ENCODE measurements at places on chromosomes 3 and 15.
A peak's percentile ranks its signal among the peaks of the same experiment; 100 is the strongest.

- DNase-seq = no peak
Observed at GRCh38 chr3:136120373-136121348, 75.5 kb downstream of the MSL2 start.

GRCh38 chr3:116216761-116217160 is 228.5 kb downstream of the LSAMP start:
- DNase-seq = no peak

DNA sequence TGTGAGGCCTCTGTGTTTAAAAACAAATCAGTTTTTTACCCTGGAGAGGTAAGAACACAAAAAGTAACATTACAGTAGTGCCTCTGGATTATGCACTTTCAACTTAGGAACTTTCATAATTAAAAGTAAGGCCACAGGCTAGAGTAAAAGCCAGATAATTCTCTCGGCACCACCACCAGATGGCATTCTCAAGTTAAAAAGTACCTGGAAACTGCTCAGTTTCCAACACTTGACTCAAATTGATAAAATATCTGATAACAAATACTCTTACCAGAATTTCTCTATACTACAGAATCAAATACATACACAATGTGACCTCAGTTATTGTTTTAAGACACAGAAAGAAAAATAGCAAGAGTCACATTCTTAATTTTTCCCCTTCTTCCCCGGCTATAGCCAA is 19.9 kb downstream of the SPICE1 start:
- DNase-seq = no peak

DNA sequence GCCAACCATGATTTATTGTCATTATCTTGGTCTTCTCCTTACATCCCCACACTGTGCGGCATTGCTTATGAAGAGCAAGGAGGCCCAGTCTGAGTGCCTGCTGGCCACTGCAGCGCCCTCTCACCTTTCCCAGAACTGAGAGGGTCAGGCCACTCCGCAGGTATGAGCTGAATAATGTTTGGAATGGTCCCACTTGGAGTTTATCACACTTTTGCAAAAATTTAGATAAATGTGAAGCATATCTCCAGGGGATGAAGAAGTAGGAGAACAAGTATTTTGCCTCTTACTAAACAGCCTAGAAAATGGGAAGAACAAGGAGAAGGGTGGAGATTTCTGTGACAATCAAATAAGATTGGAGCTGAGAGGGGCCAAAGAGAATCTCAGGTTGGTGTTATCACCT is 74.4 kb upstream of the GSK3B start:
- no peak for DNase-seq

GRCh38 chr3:106089806-106090205 is 221.0 kb upstream of the CBLB start:
- DNase-seq = no peak

- DNase-seq = no peak
Observed at GRCh38 chr3:124635169-124635539, 95.1 kb upstream of the UMPS start.

- no peak for DNase-seq
Observed at GRCh38 chr3:190492129-190492528, 21.8 kb upstream of the IL1RAP start.

- DNase-seq = no peak
Observed at GRCh38 chr3:128424508-128425069, 42.1 kb downstream of the DNAJB8 start.

- no peak for DNase-seq
Observed at GRCh38 chr3:109532257-109533216, 195.2 kb upstream of the DPPA4 start.

GRCh38 chr3:39147711-39148434 is 5.5 kb downstream of the CSRNP1 start:
- DNase-seq = no peak

GRCh38 chr3:5186858-5187155 is 700 bp upstream of the EDEM1 start:
- DNase-seq = no peak

GRCh38 chr3:4493941-4494894 is 1.1 kb downstream of the ITPR1 start:
- DNase-seq = no peak

DNA sequence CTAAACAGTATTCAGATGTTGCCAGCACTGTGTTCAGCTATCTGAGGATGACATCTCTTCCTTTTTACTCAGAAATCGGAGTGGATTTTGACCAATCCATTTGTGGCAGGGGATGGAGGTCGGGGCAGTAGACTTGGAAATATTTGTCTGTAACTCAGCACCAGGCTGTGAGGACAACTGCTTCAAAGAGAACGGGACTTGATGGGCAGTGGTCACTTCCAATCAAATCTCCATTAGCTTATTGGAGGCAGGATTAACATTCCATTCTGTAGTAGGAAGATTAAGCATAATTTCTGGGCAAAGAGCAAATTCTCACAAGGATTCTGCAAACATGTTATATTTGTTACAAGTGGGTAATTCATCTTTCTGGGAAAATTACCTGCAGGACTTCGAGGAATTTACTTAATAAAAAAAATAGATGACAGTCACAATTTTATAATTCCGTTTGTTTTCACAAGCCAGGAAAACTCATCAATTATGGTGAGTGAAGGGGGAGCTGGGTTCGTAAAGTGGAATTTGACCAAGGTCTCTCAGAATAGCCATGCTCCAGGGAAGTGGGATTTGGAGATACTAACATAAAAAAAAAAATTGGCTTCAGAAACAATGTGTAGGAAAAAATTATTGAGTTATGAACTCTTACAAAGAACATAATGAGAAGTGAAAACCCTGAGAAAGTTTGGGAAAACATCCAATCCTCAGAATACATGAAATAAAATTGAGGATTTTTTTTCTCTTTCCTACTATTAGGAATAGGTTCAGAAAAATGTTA is 18.1 kb downstream of the CRABP1 start:
- DNase-seq = no peak

GRCh38 chr3:85432081-85432480 is 473.3 kb downstream of the CADM2 start:
- DNase-seq = no peak

GRCh38 chr3:30503446-30503845 is 103.0 kb upstream of the TGFBR2 start:
- no peak for DNase-seq

DNA sequence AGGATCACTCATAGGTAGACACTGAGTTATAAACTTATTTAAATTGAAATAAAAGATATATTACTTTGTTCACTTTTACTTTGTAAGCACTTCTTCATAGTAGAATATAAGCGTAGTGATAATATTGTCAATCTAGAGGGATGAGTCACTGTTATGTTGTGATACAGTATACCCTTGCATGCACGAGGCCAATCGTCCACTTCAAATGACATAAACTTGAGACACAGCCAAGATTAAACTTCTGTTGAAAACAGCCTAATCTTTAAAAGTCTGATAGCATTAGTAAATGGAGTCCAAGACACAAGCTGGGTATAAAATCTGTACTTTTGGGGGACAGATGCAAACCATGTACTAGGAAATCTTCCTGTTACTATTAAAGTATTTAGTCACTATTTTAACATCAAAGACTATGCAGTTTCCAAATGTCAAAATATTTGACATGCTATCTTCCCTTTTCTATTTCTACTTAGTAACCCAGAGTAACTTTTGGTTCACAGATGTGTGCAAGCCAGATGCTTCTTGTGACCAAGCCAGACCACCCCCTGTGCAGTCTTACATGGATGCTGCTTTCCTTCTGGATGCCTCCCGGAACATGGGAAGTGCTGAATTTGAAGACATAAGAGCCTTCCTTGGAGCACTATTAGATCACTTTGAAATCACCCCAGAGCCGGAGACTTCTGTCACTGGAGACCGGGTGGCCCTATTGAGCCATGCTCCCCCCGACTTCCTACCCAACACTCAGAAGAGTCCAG is 85.3 kb downstream of the PIK3R4 start:
- DNase-seq = no peak

DNA sequence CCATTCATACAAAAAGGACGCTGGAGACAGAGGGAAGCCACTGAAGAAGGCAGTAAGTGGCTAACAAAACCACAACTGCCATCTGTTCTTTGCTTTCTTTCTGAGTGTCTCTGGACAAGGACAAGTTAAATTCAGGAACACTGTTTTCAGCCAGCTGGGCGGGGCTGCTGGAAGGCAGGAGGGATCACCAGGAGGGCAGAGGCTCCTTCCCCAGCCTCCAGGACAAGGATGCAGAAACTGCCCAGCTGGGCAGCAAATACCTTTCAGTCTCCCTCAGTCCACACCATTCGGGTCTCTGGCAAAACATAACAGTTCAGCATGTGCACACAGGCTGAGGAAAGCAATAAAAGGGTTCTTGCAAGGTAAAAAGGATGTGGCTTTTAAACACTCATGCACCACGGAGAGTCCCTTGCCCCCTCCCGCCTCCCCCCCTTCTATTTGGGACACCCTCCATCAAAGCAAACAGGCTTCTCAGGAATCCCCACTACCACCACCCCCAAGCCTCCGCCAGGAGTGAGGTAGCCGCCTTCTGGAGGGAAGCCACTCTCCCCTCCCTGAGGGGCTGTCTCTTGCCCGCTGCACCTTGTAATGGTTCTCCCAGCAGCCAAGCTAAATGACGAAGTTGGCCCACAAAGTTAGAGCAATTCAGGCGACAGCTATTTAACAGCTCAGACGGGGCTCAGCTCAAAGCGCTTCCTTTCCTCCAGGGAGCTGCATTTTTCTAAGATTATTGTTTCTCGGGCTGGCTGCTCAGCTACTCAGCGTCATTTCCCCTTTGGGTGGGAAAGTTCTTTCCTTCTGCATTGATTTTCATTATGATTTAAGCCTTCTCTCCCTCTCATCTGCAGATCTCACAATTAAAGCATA is 3.8 kb downstream of the HEG1 start:
- DNase-seq = no peak

GRCh38 chr3:195442573-195443390 is at the start of gene ACAP2:
Gene ACAP2 (minus strand): TSS chr3:195443020. CDS start chr3:195442847, 173 bp downstream.
- DNase-seq = peak; percentile 99

DNA sequence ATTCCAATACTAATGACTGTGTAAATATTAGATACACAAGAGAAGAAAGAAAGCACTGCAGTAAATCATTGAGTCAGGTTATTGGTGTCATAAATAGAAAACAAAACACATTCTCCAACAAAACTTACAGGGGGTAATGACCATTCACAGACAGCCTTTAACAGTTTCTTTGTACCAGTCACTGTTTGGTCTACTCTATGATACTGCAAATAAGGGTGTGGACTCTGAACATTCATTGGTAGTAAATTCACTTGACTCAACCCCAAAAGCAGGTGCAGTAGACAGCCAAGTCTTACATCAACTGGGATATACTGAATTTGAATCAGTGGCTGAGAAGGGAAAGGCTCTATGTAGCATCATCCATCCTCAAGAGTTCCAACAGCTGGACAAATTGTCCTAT is 463.5 kb downstream of the FOXP1 start:
- no peak for DNase-seq
